Stimulated activated CD4-positive, alpha-beta T cell treated with anti-CD3 and anti-CD28 coated beads, Interleukin-2, amount 100 ng/mL, for 24 hours (primary cell): ENCODE measurements at places on chromosomes 13 and 19.

GRCh38 chr19:33156334-33156733, 24.4 kb downstream of the WDR88 start:
- DNase-seq = no peak

- DNase-seq = no peak
Measured at GRCh38 chr13:110571896-110572777, 10.6 kb upstream of the RAB20 start.

GRCh38 chr13:50979187-50979586, 69.6 kb downstream of the RNASEH2B start:
- no peak for DNase-seq

DNA sequence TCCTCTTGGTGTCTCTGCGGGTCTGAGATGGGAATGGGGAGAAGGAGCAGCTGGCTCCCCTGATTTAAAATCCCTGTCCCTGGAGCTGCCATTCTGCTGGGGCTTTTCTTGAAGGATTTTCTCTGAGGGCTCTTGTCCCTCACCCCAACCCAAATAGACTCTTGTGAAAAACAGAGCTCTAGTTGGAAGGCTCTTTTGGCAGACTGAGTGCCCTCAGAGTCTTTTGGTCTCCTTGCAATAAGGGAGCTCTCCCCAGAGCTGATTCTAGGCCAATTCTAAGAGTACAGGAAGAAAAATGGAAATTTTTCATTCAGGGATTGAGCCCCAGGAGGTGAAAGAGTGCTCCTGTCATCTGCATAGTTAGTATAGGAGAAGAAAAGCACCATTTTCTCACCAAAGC, 238.3 kb downstream of the COG6 start:
- DNase-seq = no peak

DNA sequence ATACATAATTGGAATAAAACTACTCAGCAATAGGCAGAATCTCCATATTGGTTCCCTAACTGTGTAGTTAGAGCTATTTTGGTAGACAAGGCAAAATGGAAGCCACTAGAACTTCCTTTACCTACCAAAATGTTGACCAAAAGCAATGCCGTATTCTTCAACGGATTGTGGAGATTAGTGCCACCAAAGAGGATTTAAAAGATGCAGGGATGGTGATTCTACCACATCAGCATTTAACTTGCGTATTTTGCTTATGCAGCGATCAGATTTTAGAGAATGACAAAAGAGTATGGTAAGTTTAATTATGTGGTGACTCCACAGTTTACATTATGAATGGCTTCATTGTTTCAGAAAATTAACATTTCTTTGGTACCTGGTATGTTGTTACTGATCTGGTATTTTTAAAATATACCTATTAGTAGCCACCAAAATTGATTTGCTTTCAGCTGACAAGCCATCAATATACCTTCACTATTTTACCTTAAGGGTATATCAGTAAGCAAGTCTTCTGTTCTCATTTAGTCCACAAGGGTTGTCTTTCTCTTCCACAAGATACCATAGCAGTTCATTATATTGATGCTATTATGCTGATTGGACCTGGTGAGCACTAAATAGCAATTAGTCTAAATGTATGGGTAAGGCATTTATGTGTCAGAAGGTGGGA, 1910.7 kb upstream of the PRR20A start:
- DNase-seq = no peak

DNA sequence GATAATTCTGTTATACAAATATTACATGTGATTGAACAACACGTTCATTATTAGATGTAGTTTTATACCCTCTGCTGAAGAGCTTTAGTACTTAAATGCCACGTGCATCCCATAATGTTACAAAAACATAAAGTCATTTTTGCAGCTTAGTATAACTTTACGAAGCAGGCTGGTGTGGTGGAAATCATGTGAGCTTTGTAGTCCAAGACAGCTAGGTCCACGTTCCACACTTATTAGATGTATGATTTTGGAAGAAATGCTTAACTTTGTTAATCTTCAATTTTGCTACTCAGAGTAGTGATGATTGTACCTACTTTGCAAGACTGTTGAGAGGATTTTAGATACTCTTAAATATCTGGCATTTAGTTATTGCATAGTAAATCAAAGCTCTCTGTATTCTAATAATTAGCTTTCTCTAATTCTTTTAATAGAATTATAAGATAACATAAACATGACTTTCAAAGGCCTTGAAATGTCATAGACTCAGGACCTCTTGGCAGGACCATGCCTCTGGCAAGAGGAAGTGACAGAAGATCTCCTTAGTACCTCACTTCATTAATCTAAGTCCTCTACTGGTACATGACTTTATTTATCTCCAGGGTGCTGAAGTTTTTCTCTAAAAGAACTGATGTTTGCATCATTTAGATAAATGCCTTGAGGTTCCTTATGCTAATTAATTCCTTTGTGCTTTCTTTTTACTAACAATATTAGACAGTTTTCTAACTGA, 153.7 kb downstream of the PCDH20 start:
- DNase-seq = no peak
